ENCODE measurements at places on chromosomes 13 and 19.

DNA sequence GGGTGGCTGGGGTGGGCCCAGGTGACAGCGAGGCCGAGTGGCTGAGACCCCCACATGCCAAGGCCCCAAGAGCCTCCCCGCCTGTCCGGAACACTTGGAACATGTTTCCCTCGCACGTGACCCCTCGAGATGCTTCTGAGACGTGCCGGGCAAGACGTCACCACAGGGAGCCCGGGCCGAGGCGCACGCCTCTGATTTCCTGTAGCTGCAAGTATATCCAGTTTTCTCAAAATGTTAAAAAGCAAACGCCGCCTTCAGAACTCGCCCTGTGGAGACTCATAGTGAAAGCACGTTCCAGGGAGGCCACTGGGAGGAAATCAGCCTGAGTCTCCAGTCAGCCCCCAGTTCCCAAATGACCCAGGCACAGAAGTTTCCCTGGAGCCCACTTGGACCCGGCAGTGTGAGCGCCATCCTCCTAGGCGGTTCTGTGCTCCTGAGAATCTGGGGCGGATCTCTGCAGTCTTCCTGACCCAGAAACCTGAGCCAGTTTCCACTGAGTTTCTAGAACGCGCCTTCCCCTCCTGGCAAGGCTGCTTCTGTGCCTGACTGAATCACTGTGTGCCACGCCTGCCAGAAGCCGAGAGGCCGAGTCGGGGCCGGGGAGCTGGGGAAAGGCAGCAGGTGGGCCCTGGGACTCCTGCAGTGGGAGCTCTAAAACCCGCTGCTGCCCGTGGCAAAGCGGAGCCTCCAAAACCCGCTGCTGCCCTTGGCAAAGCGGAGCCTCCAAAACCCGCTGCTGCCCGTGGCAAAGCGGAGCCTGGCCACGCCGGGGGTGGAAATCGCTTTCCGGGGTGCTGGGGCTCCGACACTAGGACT lies 179.3 kb downstream of the KDM4B start:
- no peak for DNase-seq

GRCh38 chr19:42634409-42635232 lies 39.9 kb upstream of the CEACAM8 start:
- peak; percentile 63 for DNase-seq

DNA sequence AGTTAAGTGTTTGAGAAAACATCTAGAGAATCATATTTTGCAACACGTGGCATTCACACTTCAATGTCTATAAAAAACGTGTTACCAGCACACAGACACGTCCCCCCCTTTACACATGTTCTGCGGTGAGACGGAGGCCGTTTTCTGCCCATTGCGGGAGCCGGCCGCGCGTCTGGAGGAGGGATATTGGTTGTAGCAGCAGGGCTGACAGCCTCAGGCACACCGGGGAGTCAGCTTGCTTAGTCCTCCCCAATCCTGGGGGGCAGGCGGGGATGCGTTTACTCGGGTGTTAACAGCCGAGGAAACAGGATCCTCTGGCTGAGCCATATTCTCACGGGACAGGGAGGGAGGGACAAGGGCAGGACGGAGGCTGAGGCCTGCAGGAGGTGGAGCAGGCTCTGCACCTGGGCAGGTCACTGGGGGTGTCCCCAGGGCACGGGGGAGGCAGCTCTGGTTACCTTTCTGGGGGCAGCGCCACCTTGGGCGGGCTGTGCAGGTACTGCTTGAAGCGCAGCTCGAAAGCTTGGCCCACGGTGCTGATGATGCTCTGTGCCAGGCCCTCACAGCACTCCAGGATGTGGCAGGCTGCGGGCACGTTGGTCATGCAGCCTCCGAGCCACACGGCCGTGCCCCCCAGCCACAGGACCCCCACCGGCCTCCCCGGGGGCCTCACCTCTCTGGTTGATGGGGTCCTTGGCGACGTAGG lies 25.0 kb downstream of the SHC2 start:
- DNase-seq: no peak

- no peak for DNase-seq
These were observed 81.2 kb downstream of the CDK8 start for GRCh38 chr13:26335158-26335557.

DNA sequence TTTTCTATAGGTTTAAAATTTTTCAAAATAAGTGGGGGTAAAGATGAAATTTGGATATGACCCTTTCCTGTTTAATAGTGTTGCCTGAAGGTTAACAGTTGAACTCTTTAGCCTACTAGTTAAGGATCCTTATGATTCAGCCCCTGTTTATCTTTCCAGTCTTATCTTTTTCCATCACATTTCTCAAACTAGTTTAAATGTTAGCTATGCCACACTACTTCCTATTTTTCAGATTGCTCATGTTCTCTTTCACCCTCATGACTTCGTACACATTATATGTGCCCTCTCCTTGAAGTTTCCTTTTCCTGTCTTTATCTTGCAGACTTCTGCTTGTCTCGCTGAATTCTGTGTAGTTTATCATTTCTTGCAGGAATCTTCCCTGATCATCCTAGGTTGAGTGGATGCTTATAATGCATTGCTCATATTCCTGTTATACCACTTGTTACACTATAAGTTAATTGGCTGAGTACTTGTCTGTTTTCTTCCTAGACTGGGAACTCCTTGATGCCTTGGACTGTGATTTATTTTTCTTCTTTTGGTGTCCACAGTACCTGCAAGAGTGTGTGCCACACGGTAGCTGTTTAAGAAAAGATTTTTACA lies 86.7 kb downstream of the FNDC3A start:
- no peak for DNase-seq

- DNase-seq: no peak
These were observed 47.0 kb downstream of the SACS start for GRCh38 chr13:23386533-23386932.

DNA sequence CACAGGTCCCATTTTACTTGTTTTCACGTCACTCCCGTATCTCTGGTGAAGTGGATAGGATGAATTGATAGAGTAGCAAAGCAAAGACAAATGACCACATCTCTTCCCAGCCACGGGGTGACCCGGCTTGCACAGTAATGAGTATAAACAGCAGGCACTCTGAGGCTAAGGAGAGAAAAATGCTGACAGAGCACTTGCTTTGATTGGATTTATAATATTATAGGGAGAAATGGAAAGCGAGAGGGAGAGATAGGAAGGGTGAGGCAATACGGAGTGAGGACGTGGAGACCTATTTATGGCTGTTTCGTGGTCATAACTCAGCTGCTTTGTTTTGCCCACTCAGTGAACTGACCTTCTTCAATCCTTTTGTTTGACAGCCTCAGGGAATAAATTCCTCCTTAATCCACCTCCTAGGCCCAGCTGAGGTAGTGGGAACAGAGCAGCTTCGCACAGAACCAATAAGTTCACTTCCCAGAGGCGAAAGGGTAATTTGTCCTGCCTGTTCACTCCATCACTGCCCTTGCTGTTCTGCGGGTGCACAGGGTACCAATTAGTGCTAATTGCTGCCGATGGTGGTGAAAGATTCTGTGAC lies 68.6 kb downstream of the ERCC5 start:
- no peak for DNase-seq

DNA sequence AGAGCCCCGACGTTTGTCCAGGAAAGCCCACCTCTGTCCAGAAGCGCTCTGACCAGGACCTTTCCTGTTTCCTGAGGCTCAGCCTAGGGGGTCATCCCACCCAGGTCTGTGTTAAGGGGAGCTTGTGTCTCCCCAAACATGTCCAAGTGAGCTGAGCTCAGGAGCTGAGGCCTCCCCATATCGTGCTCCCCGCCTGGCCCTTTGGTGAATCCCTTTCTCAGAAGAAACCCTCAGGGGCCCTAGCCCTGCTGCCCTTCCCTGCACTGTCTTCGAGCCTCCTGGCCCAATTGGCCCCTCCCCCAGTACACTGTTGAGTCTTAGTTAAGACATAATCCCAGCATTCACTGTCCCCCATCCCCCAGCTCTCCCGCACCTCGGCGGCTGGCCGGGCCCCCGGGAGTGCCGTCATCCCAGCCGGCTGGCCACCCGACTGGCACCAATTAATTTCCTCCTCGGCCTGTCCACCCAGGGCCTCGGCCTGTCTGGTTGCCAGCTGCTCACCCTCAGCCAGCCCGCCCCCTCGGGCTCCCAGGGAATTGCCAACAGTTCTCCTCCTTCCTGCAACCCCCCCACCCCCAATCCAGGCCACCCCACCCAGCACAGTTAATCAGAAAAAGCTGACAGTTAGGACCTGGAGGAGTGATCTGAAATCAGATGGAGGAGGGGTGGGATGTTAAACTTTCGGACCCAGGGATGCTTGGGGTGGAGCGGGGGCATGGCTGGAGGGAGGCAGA lies 13.6 kb downstream of the IER2 start:
- DNase-seq: peak; percentile 35

- peak; percentile 50 for DNase-seq
These were observed 63.4 kb upstream of the C1QTNF9B start for GRCh38 chr13:23960566-23961156.

DNA sequence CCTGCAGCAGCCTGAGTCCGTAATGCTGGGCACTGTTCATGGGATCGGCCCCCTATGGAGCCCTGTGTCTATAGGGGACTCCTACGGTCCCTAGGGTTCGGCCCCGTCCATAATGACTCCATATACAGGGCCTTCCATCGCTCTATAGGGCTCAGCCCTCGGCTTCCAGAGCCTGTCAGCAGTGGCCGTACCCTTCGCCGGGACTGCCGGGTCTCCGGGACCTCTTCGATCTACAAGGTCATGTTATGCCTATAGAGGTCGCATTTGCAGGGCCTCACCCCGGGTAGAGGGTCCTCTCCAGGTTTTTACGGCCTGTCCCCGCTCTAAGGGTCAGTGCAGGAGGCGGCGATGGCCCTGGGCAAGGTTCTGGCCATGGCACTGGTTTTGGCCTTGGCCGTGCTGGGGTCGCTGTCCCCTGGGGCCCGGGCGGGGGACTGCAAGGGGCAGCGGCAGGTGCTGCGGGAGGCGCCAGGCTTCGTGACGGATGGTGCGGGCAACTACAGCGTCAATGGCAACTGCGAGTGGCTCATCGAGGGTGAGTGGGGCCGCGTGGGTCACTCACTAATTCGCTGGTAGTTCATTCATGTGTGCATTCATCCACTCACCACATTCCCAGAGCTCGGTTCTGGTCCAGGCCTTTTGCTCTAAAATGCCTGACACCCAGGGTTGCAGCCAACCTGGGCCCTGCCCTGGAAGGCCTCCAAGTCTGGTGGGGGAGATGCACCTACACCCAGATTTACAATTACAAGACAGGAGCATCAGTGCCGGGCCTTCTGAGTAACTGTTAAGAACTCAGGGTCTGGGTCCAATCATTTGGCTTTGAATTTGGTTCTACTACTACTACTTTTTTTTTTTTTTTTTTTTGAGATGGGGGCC lies 699 bp downstream of the MEGF8 start:
- peak; percentile 62 for DNase-seq

GRCh38 chr19:43575955-43576878 lies 616 bp downstream of the PINLYP start:
- no peak for DNase-seq

- no peak for DNase-seq
These were observed 283.4 kb downstream of the DACH1 start for GRCh38 chr13:71583581-71583980.

DNA sequence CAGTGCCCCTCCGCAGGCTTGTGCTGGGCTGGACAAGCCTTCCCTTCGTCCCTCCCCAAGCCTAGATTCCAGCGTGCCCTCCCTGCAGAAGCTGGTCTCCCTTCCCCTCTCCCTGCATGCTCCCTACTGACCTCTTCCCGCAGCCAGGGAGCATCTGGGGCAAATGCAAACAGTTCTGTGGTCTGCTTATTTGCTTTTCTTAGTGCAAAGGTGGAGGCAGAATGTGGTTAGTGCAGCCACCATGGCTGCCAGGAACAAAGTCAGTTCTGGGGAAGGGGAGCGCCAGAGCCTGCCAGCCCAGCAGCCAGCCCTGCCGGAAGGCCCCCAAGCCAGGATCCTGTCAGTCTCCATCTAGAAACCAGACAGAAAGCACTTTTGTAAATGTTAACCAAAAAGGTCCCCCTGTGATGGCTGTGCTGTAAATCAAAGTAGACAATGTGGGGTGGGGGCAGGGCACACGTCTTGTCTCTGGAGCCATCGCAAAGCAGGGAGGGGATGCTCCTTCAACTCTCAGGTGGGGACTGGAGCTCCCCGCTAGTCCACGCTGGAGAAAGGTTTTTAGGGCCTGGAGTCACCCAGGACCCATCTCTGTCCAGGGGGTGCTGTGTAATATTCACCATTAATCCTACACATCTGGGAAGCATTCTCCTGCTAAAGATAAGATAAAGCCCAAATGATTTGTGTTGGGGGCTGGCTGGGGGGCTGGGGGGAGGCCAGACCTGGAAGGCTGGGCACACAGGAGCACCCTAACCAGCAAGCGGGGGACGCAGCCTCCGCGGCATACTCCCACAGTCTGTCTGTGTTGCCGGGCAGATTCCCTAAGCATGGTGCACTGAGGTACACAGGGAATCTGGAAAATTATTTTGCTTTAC lies 30.9 kb downstream of the SERP2 start:
- no peak for DNase-seq

GRCh38 chr19:15010501-15011300 lies 31.0 kb upstream of the SLC1A6 start:
- DNase-seq: no peak

DNA sequence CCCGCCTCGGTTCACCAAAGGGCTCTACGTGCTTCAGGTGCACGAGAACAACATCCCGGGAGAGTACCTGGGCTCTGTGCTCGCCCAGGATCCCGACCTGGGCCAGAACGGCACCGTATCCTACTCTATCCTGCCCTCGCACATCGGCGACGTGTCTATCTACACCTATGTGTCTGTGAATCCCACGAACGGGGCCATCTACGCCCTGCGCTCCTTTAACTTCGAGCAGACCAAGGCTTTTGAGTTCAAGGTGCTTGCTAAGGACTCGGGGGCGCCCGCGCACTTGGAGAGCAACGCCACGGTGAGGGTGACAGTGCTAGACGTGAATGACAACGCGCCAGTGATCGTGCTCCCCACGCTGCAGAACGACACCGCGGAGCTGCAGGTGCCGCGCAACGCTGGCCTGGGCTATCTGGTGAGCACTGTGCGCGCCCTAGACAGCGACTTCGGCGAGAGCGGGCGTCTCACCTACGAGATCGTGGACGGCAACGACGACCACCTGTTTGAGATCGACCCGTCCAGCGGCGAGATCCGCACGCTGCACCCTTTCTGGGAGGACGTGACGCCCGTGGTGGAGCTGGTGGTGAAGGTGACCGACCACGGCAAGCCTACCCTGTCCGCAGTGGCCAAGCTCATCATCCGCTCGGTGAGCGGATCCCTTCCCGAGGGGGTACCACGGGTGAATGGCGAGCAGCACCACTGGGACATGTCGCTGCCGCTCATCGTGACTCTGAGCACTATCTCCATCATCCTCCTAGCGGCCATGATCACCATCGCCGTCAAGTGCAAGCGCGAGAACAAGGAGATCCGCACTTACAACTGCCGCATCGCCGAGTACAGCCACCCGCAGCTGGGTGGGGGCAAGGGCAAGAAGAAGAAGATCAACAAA lies 2.6 kb downstream of the PCDH17 start:
- no peak for DNase-seq

DNA sequence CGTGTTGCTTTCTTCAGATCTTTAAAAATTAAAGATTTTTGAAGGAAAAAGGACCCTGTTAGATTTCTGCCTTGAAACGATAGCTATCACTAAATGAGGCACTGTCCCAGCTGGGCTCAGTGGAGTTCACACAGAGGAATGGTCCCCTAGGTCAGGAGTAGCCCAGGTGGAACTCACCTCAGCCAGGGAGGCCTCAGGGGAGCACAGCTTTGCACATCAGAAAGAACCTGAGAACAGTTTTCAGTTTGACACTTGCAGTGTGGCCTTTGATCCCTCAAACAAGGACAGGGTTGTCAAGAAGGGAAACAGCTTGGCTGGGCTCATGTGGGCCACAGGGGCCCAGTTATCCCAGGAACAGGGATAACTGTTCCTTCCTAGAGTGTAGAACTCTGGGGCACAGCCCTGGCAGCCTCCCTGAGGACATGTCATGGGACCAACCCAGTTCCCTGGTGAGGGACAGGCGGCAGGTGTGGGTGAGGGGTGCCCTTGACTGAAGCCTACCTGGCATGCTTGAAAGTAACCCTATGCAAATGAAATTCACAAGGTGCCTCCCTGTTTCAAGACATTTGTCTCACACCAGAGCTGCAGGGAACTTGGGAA lies 59.4 kb downstream of the CHST8 start:
- no peak for DNase-seq
